ENCODE measurements at places on chromosomes 2 and 18. TPM values are rescaled to one million over a fixed set of nuclear protein-coding genes. Genes with fewer than 3 reads are reported as not detected.

DNA sequence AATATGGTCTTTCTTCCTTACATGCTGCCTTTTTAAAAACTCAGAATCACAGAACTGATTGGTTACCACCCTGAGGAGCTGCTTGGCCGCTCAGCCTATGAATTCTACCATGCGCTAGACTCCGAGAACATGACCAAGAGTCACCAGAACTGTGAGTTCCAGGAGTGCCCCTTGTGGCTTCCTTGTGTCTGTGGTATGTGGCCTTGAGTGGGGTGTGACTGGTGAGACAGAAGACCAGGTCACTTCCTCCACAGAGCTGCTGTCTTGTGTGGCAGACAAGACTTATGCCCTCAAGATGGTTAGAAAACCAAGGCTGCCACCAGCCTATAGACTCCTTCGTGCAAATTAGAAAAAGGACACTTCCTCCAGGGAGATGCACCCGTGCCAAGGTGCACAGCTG, 72.6 kb downstream of the EPAS1 start:
- no peak for DNase-seq

DNA sequence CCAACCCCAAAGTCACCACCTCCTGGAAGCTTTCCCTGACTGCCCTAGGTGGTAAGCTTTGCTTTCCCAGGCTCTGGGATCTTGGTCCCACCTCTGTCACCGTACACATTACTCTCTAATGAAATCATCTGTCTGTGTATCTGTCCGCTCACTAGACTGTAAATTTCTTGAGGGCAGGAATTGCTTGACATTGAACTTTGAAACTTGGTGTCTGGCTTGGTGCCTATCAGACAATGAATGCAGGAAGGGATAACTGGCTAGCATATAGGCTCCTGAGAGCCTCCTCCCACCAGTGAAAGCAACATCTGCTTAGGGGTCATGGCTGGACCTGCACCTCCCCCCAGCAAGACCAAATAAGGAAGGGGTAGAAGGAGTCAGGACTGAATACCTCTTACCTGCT, 155.7 kb downstream of the TNS1 start:
- no peak for DNase-seq

GRCh38 chr18:22668496-22668895, 250.8 kb upstream of the CTAGE1 start:
- DNase-seq, result no peak

PRKD3 gene
- 4.4 TPM for polyA plus RNA-seq

WNT6 gene
- 1.1 TPM for polyA plus RNA-seq

Data from heart right ventricle (tissue), 16 donors.